ENCODE measurements at places on chromosomes 16 and 17.
A peak's percentile ranks its signal among the peaks of the same experiment; 100 is the strongest.

- DNase-seq: no peak
These were observed 5.5 kb upstream of the CDRT4 start for GRCh38 chr17:15472891-15473290.

GRCh38 chr16:48499923-48500381, 110.0 kb downstream of the N4BP1 start:
- peak; percentile 96 for DNase-seq

- DNase-seq: no peak
These were observed 39.5 kb upstream of the TMEM132E start for GRCh38 chr17:34539881-34540280.

DNA sequence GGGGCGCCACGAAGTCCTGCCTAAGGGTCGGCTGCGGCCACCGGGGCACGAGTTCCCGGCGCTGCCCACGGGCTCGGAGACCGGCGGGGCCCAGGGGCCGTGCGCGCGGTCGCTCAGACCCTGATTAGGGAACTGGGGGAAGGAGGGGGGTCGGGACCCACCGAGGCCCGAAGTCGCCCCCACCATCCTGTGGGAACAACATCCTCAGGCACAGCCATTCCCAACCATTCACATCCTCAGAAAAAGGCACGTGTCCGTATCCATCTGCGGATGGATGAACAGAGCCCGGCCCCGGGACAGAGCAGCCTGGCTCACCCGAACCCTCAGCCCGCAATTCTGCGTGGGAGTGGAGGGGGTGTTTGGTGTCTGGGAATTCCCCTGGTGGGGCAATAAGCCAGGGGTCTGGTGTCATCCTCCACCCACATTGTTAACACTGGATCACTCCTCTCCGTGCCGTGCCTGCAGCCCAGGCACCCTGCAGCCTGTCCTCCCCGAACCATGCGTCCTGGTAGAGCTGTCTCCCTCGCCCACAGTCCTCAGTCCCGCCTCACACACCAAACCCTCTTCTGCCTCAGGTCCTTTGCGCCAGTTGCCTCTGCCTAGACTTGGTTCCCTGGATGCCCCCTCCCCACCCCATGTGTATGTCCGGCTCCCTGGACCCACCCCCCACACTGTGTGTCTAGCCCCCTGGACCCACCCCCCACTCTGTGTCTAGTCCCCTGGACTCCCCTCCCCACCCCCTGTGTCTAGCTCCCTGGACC, 789 bp upstream of the CCDC57 start:
- DNase-seq: peak; percentile 72

- peak; percentile 79 for DNase-seq
These were observed at the start of gene ABCA9 for GRCh38 chr17:69060822-69061221. ABCA9 (minus strand) TSS chr17:69060927; CDS start chr17:69051126, 9,801 bp downstream.

- no peak for DNase-seq
These were observed 14.4 kb upstream of the CBX8 start for GRCh38 chr17:79811011-79811867.

- DNase-seq: no peak
These were observed 29.5 kb downstream of the RNF43 start for GRCh38 chr17:58387834-58388233.

- no peak for DNase-seq
These were observed 1.4 kb downstream of the RAB40C start for GRCh38 chr16:591231-591630.

DNA sequence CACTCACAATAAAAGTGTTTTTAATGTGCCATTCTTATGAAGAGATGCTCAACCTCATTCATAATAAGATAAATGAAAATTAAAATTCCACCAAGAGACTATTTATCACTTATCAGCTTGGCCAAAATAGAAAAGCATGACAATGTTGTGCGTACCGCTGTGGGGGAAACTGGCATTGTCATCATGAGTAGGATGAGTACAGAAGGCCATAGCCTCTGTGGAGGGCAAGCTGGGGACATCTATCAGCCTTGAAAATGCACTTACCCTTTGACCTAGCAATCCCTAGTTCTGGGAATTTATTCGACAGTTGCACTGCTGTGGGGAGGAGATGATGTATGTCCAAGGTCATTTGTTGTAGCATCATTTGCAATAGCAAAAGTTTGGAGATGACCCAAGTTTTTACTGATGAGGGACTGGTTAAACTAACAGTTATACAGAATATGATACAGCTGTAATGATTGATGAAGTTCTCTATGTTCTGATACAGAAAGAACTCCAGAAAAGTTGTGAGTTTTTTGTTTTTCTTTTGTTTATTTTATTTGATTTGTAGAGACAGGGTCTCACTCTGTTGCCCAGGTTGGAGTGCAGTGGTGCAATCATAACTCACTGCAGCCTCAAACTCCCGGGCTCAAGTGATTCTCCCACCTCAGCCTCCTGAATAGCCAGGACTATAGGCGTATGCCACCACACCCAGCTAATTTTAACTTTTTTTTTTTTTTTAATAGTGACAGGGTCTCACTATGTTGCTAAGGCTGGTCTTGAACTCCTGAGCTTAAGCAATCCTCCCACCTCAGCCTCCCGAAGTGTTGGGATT, 13.7 kb upstream of the PRKCB start:
- DNase-seq: no peak

GRCh38 chr16:83010776-83011720, 384.3 kb downstream of the CDH13 start:
- no peak for DNase-seq

DNA sequence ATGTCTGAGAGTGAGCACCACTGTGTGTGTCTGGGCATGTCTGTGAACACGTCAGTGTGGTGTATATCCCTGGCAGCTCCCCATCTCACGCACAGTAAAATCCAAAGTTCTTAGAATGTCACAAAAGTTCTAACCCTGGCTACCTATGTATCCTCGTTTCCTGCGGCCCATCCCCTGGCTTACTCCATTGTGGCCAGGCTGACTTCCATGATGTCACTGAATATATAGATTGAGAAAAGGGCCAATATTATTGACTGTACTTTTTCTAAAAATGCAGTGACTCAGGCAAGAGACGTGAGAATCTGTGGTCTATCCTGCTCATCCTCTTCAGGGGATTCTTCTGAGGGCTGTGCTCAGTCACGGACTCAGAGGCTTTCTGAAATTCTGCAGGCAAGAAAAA, 963 bp upstream of the METTL22 start:
- DNase-seq: no peak

- DNase-seq: no peak
These were observed 2.6 kb downstream of the TMEM98 start for GRCh38 chr17:32930512-32930911.

DNA sequence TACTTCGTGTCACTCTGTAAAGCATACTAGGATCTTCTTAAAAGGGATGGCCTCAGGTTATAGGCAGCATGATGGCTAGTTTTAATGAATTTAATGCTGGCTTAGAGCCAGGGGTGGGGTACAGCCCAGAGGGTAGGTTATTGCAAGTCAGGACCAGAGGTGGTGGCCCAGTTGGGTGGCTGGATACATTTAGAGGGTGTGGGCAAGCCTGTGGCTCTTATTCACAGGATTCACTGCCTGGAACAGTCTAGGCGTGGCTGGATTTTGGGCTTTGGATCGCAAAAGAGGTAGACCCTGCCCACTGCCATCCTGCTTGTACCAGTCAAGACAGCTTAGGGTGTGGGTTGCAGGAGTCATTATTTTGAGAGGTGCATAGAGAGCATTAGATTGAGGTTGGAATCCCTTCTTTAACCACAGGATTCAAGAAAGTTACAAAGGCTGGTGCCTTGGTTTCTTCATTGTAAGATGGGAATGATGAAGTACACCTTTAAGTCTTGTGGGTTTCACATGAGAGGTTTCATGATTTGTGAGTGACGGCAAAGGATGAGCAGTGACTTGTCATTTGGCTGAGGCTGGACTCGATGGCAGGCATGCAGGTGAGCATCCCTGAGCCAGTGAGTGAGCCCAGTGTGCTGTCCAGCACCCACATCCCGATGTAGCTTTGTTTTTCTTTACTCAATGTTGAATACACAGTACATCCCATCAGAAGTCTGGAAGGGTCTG, 85.2 kb downstream of the KSR1 start:
- DNase-seq: no peak

- peak; percentile 77 for DNase-seq
These were observed 149.9 kb downstream of the CLEC16A start for GRCh38 chr16:11094075-11094856.

GRCh38 chr16:85648070-85648714, 35.1 kb downstream of the GSE1 start:
- DNase-seq: no peak

- DNase-seq: no peak
These were observed 5.9 kb downstream of the CHST5 start for GRCh38 chr16:75529959-75530358.

DNA sequence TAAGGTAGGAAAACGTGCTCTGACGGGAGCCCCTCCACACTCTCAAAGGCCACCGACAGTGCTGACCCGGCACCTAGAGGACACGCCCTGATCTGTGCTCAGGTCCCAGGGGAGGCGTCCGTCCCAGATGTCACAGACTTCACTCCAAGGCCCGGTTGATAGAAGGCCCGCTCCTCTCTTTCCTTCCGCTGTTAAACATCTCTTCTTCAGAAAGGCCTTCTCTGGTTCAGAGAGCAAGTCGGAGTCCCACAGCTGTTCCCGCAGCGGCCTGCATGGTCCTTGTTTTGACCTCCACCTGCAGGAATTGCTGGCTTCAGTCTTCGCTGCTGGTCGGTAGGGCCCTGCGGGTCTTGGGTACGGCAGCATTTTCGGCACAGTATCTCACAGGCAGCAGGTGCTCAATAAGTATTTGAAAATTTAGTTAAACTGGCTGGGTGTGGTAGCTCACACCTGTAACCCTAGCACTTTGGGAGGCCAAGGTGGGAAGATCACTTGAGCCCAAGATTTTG, 88.5 kb downstream of the MRC2 start:
- DNase-seq: no peak

- peak; percentile 89 for DNase-seq
These were observed 27.7 kb upstream of the GOSR1 start for GRCh38 chr17:30449480-30449879.

GRCh38 chr17:29240968-29241963, 5.4 kb upstream of the CRYBA1 start:
- no peak for DNase-seq

- DNase-seq: peak; percentile 76
These were observed 91.6 kb downstream of the XYLT1 start for GRCh38 chr16:17379121-17379571.

- peak; percentile 13 for DNase-seq
These were observed 50.5 kb upstream of the MTMR4 start for GRCh38 chr17:58564971-58565370.

DNA sequence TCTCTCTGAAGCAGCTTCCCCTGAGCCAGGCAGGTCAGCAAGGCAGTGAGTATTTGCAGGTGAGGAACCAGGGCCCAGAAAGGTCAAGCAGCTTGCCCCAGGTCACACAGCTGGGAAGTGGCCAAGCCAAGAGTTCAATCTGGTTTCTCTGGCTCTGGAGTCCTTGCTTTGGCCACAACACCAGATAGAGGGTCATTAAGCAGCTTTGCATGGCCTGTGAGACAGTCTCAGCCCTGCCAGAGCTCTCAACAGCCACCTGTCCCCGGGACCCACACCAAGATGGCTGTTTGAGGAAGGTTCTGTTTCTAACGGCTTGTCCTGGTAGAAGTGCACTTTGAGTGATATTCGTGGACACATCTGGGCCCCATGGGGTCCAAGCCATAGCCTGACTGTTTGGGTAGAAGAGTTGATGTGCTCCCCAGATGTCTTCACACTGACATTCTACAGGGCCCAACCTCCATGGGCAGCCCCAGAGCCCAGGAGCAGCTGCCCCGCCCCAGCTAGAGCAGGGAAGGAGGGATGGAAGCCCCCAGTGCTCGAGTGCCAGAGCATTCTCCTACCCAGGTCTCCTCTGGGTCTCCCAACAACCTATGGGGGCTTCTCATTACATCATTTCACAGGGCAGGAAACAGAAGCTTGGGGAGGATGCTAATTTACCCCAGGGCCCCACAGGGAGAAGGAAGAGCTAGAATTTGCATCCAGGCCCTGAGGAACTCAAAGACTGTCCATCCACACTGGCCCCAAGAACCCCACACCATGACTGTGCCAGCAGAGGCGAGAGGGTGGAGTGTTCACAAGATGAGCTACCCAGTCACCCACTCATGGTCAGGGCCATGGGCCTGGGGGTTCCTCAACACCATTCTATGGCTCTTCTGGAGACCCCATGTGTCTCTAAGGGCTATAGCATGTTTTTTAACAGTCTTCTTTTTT, 107.3 kb upstream of the CDH5 start:
- no peak for DNase-seq

DNA sequence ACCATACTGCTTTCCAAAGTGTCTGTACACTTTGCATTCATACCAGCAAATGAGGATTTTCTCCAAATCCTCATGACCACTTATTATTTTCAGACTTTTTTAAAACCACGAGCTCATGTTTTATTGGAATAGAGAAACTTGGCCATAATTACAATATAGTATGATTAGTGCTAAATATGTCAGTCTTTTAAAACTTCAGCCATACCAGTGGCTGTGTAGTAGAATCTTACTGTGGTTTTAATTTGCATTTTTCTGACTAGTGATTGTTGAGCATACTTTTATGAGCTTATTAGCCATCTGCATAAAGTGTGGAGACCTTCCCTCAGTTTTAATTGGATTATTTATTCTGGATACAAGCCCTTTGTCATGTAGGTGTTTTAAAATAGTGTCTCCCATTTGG, 57.8 kb downstream of the NLK start:
- DNase-seq: no peak

DNA sequence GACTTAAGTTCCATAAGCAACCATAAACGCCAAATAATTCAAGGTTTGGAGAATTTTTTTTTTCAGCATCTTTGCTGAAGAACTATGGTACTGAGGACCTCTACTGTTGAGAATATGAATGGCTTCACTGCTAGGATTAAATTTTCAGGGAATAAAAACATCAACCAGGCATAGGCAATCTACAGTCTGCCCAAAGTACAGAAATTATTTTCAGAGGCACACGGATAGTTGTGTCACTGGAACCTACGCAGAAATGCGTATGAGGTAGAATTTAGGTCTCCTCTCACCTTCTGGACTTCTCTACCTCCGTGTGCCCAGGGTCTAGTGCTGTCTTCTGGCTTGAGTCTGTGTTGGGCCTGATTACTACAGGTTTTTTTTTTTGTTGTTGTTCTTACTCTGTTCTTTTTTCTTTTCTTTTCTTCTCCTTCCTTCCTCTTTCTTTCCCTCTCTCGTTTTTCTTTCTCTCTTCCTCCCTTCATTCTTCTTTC, 39.7 kb downstream of the NACA2 start:
- peak; percentile 77 for DNase-seq

- no peak for DNase-seq
These were observed 27.5 kb downstream of the CEP295NL start for GRCh38 chr17:78875363-78876093.

DNA sequence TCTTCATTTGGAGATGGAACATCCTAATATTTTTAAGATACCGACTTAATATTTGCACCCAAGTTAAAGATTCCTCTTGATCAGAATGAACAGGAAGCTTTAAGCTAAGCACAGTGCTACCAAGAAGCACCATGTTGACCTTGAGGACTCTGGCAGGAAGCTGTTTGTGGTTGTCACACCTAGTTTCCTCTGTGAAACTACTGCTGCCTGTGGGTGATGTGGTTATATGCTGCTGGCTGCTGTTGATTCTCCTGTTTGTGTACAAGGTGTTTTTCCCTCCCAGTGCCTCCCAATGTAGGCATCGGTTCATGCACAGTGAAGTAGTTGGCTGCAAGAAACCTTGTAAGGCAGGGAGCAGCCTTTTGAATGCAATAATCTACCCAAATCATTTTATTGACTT, 23.4 kb downstream of the RBL2 start:
- no peak for DNase-seq

Measured in tongue (tissue), 3 donors.